ENCODE measurements at places on chromosomes 7 and 10.

GRCh38 chr7:157940497-157940896, 603.7 kb downstream of the DNAJB6 start:
- DNase-seq, result no peak

DNA sequence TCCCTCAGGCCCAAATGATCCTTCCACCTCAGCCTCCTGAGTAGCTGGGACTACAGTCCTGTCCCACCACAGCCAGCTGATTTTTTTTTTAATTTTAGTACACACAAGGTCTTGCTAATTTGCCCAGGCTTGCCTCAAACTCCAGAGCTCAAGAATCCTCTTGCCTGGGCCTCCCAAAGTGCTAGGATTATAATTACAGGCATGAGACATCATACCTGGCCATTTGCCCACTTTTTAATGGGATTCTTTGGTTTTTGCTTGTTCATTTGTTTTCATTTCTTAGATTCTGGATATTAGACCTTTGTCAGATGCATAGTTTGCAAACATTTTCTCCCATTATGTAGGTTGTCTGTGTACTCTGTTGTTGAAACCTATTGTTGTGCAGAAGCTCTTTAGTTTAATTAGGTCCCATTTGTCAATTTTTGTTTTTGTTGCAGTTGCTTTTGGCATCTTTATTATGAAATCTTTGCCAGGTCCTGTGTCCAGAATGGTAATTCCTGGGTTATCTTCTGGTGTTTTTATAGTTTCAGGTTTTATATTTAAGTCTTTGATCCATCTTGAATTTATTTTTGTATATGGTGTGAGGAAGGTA, 95.2 kb downstream of the GLCCI1 start:
- DNase-seq, result no peak

DNA sequence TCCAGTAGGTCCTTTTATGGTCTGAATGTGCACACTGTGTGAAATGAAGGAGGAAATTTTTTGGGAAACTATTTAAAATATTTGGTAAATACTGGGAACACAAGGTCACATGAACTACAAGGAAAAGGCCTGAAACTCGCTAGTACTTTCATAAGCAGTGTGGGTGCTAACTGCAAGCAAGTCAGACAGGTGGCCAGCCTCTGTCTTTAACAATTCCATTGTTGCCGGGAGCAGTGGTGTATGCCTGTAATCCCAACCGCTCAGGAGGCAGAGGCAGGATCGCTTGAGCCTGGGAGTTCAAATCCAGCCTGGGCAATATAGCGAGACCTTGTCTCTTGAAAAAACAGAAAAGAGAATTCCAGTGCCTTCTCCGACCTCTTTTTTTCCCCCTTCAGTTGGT, 37.5 kb downstream of the SMURF1 start:
- no peak for DNase-seq

DNA sequence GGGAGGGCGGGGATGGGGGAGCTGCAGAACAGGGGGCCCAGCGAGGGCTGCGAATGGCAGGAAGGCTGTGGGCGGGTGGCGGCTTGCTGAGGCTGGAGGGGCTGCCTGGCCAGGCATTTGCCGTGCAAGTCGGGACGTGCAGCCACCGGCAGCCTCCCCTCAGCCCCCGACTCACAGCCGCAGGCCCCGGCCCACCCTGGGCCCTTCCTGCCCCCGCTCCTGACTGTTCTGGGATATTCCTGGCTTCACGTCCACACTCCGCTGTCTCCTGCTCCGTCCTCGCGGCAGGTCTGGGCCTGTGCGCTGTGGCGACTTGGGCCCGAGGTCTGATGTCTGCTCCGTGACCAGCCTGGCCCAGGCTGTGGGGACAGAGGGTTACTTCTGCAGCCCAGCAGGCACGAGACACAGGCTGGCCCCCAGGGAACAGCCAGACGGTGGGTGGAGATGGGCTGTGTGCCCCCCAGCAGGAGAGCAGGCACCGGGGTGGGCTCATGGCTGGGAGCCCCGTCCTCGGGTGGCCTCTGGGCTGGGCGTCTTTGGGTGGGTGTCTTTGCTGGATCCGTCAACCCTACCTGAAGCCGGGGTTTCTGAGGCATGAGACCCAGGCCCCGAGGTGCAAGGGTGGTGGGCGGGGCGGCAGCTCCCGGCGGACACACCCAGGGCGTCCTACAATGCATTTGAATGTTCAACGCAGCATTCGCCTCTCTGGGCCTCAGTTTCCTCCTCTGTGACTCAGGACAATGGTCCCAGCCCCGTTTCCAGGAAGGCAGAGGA, 86.5 kb downstream of the FOXL3 start:
- DNase-seq, result no peak

- no peak for DNase-seq
Measured at GRCh38 chr7:50276483-50276882, 28.0 kb upstream of the IKZF1 start.

DNA sequence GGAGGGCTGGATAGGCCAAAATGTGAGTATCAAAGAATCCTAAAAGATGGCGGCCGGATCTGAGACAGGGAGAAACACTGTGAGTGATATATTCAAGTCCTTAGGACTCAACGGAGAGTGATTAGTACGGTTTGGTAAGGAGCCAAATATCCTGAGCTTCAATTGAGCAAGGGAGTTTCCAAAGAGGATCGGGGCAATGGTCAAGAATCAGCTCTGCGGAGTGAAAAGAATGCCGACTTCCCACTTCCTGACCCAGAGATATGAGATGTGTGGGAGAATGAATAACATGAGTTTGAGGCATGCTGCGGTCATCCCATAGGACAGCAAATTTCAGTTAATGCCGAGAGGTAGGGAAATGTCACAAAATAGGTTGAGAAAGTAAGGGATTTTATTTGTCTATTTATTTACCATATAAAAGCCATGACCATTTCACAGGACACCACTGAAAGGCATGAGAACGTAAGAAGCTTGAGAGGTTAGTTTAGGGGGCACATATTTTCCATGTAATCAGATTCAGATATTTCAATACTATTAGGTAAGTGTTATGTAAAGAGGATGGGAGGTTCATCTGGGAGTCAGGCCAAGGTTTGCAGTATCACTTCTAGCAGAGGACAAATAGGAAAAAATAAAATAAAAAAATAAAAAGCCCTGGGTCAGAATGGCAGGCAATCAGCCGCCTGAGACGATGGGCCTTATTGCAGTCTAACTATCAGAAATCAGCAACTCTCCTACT, 165.6 kb downstream of the HGF start:
- no peak for DNase-seq

DNA sequence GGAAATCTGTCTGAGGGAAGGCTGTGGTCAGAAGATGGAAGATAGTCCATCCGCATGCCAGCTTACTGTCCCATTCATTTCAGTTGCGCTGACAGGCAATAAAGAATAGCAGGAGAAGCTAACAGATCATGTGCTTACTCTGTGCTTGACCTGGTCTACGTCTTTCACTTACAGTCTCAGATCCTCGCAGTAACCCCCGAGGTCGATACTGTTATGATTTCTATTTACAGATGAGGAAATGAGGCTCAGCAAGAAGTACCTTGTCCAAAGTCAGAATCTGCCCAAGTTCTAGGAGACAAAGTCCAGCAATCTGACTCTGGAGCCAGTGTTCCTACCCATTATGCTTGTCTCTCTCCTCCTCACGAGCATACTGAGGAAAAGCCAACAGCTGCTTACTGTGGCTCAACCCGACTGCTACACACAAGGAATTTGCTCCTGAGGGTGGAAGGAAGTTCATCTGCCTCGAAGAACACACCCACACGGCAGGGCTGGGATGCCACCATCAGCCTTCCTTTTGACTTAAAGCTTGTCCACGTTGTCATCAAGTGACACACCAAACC, 74.2 kb downstream of the MINPP1 start:
- DNase-seq, result no peak

DNA sequence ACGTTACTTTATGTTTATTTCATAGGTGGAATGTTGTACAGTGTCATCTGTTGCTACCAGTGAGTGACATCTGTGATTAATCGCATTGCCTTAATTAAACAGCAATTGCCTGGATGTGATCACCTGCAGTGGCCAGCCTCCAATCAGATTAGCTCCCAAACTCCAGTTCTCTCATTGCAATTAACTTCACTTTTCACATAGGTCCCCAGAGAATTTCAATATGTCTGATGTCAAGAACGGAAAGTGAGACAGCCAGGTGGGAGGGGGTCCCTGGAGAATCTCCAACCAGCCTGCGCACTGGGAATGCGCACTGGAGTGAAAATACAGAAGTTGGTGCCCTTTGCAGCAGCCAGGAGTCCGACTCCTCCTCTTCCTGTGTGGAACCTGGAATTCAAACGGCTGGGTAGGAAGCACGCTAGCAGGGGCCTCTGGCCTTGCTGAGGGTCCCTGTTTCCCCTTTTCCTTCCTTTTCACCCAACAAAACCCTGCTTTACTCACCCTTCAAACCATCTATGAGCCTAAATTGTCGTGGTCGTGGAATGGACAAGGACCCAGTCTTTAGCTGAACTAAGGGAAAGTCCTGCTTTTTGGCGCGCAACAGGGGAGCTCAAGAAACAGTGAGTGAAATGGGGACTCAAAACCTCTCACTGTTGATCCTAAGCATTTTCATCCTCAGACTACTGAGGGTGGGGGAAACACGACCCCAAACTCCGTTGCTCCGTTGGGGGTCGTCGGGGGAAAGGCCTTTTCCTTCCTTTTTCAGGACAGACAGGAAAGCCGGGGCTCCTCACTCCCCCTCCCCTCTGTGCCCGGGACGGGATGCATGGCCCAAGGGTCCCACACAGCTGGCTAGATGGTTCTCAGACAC, 1355.5 kb upstream of the LRRTM3 start:
- no peak for DNase-seq

DNA sequence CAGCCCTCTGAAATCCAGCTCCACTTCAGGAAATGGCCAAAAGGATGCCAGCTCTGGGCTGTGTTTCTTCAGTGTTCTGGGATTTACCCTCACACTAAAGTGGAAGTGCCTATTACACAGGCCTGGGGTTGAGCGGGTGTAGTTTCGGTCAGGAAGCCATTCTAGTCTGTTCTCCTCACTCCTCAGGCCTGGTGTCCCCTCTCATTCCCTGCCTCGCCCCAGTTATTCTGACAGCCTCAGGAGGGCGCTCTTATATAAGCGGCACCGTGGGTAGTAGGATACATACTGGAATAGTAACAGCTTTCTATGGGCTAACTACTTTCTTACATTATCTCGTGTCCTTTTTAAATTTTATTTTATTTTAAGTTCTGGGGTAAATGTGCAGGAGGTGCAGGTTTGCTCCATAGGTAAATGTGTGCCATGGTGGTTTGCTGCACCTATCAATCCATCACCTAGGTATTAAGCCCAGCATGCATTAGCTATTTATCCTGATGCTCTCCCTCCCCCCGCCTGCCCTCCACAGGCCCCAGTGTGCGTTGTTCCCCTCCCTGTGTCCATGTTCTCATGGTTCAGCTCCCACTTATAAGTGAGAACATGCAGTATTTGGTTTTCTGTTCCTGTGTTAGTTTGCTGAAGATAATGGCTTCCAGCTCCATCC, 12.2 kb upstream of the LGI1 start:
- DNase-seq, result no peak

- DNase-seq, result no peak
Measured at GRCh38 chr10:132371641-132372081, 25.3 kb upstream of the PWWP2B start.

DNA sequence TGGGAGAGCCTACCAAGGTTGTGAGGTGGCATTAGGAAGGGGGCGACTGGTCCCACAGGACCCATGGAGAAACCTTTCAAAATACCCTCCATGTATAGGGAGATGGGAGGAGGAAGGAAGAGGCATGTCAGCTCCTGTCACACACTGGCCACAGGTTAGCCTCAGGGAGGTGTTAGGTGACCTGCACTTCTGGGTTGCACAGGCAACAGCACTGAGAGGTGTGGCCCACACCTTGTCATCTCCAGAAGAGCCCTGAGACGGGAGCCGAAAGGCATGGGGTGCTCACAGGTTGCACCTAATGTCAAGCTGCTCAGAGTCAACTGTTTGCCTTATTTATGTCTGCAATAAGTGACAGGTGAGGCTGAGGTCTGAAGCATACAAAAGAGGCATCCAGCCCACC, 14.6 kb upstream of the USP6NL start:
- DNase-seq, result no peak

- DNase-seq, result no peak
Measured at GRCh38 chr7:106289848-106290247, 5.1 kb upstream of the NAMPT start.

- DNase-seq, result no peak
Measured at GRCh38 chr7:2804227-2804763, 39.8 kb downstream of the GNA12 start.

- no peak for DNase-seq
Measured at GRCh38 chr7:155219154-155219531, 78.5 kb upstream of the INSIG1 start.

Data from GM19239 (cell line).